ENCODE measurements at places on chromosomes 7 and 10.
A peak's percentile ranks its signal among the peaks of the same experiment; 100 is the strongest.

- no peak for DNase-seq
These were observed 67.9 kb downstream of the SPDYE5 start for GRCh38 chr7:75559976-75560365.

- DNase-seq, result no peak
These were observed 728 bp downstream of the PARD3 start for GRCh38 chr10:34814223-34814912.

DNA sequence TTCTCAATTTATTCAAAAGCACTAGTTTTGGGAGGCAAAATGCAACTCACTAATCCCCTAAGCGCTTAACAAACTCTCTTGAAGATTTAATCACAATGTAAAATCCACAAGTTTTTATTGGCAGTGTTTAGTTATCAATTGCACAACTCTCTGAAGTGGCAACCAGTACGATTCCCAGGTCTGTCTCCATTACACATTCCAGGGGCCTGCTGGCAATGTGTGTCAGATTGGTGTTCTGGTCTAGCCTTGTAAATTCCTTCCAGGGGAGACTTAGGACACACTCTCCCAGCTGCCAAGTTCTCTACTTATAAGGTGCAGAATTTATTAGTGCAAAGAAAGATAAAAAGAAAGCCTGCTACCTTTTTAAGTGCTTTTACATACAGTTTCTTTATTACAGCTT, 164.7 kb upstream of the HPS1 start:
- no peak for DNase-seq

GRCh38 chr7:2843711-2844152, 376 bp downstream of the GNA12 start:
- no peak for DNase-seq

GRCh38 chr10:19577381-19577780, 238.9 kb upstream of the PLXDC2 start:
- DNase-seq, result no peak

- no peak for DNase-seq
These were observed 151.8 kb upstream of the RHEB start for GRCh38 chr7:151671514-151671913.

DNA sequence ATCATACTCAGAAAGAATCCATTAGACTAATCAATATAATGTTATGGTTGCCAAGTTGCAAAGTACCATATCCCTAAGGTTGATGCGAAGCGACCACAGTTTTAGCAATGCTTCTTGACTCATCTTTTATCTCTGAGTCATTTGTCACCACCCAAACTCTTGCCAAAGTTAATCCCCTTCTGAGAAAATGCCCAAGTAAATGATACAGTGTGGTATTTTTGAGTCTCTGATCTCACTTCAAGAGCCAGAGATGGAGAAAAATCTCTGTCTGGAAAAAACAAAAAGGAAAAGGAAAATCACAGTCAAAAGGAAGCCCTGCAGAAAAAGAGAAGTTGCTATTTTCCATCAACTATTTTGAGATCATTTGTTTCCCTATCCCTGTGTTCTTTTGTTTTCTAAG, 26.7 kb upstream of the OTUD1 start:
- no peak for DNase-seq

GRCh38 chr7:30906014-30906413, 5.6 kb upstream of the AQP1 start:
- DNase-seq, result no peak

DNA sequence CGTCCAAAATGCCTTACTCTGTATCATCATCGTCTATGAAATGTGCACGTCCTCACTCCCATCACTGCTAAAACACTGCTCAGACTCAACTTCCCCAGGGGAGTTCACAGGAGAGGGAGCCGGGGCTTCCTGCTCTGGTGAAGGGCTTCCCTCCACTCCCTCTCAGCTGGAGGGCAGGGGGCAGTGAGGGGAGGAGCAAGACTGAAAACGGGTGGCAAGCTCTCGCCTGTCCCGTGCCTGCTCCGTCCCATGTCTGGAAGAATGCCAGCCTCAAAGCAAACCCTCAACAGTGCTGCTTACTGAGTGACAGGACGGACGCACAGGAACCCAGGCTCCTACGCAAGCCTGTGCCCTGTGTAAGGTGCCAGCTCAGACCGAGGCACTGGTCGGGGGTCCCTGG, 25.1 kb downstream of the PRKAG2 start:
- DNase-seq, result no peak

DNA sequence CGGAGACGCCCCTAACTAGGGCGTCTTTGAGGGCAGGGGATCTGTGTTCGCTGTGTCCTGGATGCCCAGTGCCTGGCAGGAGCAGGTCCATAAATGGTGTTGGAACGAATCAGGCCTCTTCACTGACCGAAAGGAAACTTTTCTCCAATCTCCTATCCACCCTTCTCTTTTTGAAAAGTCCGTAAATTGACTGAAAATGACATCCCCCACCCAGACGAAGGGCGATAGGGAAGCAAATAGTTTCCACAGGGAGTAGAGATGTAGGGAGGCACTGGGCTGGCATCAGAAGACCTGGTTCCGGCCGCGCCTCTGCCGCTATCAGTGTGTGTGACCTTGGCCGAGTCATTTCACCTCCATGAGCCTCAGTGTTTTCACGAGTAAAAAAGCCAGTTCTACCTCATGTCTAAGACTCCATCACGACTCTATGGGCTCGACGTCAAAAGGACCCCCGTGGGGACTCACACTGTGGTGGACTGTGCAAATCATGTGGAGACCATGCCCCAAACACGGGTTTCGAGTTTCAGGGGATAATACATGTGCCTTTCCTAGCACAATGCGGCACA, 497 bp upstream of the RAB11FIP2 start:
- no peak for DNase-seq

DNA sequence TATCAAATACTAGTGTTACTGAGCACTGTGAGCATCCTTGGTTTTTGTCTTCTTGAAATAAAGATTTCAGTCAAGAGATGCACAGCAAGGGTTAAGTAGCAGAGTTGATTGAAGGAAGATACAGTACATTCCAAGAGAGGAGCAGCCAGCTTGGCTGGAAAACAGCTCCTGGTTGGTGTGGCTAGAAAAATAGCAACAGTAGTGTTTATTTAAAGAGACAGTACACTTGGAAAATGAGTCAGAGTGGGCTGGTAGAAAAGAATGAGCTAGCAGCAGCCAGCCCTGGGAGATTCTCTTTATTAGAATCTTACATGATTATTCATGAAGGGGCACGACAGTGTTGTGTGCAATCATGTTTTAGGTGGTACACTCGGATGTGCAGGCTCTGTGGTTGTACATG, 1016.4 kb upstream of the SORCS1 start:
- DNase-seq, result no peak

DNA sequence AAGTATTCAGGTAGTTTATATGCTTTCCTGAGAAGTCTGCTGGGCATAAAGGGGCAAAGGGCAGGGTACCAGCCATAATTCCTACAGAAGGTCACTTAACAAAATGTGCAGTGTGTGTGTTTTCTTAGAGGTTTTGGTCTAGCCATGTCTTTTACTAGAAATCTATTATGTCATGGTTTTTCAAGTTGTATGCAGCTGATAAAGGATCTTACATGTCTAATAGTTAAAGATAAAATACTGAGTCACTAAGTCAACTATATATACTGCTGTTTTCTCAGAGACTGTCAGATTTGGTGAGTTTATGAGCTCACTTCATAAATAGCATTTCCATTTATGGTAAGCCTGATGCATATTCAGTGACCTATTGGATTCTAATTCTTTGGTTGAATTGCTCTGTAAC, 7.7 kb downstream of the CASP2 start:
- no peak for DNase-seq

- no peak for DNase-seq
These were observed 163.7 kb downstream of the DIP2C start for GRCh38 chr10:525565-526315.

DNA sequence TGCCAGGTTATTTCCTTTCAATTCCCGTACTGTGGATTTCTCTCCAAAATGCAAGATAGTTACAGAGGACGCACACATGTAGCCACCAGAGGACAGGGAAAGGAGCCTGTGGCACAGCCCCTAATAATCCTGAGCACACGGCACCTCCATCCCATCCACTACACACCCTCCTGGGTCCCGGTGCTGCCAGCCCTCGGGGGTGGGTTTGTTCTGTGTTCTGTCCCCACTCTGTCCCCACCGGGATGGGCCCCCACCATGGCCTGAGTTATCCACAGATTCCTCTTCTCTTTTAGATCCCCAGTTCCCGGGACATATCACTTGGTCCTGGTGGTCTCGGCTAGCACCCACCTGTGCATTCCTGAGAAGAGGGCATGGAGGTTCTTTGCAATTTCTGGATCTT, 196.9 kb upstream of the PPP2R2D start:
- DNase-seq, result no peak

DNA sequence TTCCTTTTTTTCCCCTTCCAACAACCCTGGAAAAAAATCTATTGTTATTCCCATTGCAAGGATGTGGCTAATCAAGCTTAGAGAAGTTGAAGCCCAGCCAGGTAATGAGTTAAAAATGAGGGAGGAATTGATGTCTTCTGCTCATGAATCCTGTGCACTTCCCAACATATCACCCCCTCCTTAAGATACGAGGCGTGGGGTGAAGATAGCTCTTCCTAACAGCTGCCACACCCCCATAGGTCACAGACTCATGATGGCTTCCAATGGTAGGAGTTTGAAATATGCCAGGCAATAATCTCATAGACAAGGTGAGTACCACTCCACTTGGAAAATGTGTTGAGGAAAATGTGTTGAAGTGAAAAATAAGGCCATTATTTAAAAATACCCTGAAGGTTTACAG, 71.3 kb upstream of the HECW1 start:
- DNase-seq, result no peak

DNA sequence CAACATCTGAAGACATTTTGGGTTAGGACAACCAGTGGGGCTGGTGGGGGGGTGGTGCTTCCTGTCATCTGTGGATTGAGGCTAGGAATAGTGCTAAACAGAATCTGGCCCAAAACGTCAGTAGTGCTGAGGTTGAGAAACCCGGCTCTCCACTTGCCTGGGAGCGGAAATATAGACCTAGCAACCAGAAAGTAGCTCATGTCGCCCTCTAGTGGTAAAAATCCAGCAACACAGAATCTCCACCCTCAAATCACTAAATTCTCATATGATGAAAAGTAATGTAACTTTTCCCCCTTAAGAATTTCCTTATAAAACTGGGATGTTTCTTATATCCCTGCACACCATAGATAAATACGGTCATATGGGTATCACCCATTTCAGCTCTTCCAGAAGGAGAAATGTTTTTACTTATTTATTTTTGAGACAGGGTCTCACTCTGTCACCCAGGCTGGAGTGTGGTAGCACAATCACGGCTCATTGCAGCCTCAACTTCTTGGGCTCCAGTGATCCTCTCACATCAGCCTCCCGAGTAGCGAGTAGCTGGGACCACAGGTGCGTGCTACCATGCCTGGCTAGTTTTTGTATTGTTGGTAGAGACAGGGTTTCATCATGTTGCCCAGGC, 34.4 kb downstream of the ZC3HAV1 start:
- DNase-seq, result peak; percentile 70
